Colonic mucosa (tissue), 4 donors: ENCODE measurements at places on chromosomes 6 and 20. TPM values are rescaled to one million over a fixed set of nuclear protein-coding genes. Genes with fewer than 3 reads are reported as not detected.

DNA sequence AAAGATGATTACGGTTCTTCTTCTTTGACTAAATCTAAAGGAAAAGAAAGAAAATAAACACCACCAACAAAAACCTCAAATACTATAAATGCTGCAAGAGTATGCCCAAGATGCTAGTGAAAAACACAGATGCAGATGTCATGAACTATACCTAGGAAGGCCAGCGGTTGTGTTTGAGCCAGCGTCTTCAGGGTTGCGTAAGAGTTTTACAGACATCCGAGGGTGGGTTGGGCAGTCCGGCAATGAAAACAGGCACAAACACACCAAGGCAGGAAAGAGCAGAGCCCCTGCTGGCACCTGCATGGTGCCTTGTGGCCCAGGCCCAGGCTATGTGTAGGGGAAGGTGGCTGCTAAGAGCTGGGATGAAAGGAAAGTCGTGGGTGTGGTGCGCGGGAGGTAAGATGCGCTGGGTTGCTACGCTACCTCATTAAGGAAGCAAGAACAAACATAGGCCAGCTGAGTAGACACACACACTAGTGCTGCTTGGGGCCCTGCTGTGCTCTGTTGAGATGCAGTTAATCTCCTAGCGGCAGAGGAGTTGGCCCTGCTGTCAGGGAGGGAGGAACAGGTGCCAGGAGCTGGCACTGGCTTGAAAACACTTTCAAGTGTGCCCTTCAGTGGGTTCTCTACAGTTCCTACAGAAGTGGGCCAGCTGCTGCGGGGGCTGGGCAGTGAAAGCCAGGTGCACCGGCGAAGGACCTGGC lies 170.2 kb upstream of the PLN start:
- no peaks in the 10 kb centered on the region for H3K27me3 ChIP-seq
- no peak overlapping the region for H3K27ac ChIP-seq
- DNase-seq, result no peak
- no peaks in the 10 kb centered on the region for H3K36me3 ChIP-seq
- H3K4me1 ChIP-seq, result no peaks in the 10 kb centered on the region

DNA sequence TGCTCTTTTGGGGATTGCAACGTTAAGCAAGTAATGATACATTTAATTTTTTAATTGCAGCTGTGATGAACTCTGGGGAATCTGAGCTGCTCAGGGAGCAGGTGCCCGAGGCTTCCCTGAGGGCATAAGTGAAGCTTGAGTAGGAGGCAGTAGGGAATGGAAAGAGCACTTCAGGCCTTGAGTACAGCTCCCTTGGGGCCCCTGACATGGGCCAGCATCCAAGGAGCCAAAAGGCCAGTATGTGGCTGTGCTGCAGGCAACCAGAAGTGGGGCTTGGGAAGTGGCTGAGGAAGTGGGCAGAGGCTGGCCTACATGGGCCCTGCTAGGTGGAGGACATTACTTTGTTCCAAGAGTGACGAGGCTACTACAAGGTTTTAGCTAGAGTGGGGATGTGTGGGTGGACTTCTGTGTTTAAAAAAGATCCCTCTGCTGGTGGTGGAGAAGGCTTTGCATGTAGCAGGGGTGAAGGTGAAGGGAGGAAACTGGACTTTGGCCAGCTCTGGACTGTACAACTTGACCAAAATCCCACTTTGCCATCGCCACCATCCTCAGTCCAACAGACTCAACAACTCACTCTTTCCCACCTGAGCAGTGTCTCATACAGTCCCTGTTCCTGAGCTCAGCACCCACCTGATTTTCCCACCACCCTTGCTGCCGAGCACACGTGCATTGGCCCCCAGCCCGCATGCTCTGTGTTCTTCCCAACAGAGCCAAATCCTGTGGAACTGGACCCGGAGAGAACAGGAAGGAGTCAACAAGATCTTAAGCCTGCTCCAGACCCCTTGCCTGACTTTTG lies 10.9 kb upstream of the ZNF831 start:
- no peak for DNase-seq
- H3K27me3 ChIP-seq, result no peaks in the 10 kb centered on the region
- no peaks in the 10 kb centered on the region for H3K36me3 ChIP-seq
- H3K27ac ChIP-seq, result no peak overlapping the region
- H3K4me3 ChIP-seq, result no peak overlapping the region
- H3K4me1 ChIP-seq, result no peaks in the 10 kb centered on the region

DNA sequence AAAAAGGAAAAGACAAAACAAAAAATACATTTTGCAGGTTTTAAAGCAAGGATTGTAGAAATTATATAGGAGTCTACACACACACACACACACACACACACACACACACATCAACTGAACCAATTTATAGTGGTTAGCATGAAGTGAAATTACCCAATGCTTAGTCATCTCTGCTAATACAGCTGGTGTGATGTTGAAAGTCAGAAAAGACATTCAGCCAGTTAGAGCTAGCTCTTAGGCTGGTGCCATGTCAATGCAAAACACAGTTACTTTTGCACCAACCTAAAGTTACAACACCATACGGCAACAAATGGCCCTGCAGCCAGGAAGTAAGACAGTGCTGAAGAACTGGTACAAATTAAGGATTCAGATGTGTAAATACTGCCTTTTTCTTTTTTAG lies 15.2 kb downstream of the FAM210B start:
- H3K4me1 ChIP-seq, result no peaks in the 10 kb centered on the region
- no peak for DNase-seq
- H3K27ac ChIP-seq, result no peak overlapping the region

DNA sequence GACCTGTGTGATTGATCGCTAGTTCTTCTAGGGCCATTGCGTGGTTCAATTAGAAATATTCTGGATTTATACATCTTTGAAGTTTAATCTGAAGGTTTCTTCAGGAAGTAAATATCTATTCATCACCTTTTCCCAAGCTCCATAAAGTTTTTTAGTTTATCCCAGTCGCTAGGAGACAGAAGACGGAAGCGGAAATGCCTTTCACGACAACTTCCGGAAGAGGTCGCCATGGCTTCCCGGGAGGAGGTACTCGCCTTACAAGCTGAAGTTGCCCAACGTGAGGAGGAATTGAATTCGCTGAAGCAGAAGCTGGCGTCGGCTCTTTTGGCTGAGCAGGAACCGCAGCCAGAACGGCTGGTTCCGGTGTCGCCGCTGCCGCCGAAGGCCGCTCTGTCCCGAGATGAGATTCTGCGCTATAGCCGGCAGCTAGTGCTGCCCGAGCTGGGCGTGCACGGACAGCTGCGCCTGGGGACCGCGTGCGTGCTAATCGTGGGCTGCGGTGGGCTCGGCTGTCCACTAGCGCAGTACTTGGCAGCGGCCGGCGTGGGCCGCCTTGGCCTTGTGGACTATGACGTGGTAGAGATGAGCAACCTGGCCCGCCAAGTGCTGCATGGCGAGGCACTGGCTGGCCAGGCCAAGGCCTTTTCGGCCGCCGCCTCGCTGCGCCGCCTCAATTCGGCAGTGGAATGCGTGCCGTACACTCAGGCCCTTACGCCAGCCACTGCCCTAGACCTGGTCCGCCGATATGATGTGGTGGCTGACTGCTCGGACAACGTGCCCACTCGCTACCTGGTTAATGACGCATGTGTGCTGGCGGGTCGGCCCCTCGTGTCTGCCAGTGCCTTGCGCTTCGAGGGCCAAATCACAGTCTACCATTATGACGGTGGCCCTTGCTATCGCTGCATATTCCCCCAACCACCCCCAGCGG lies at the start of gene MOCS3:
TSS of gene MOCS3 (plus strand) at position 204 of the 928 bp plus-strand sequence. CDS start at position 229, 25 bp downstream.
- peaks cover 15% of the 10 kb centered on the region for H3K4me1 ChIP-seq
- H3K36me3 ChIP-seq, result peaks cover 2% of the 10 kb centered on the region
- H3K27ac ChIP-seq, result peak within 1 kb of the TSS; percentile 63
- H3K4me3 ChIP-seq, result peak within 1 kb of the TSS; percentile 97
- no peaks in the 10 kb centered on the region for H3K27me3 ChIP-seq

The ERVFRD-1 gene
- 0.10 TPM for total RNA-seq

DNA sequence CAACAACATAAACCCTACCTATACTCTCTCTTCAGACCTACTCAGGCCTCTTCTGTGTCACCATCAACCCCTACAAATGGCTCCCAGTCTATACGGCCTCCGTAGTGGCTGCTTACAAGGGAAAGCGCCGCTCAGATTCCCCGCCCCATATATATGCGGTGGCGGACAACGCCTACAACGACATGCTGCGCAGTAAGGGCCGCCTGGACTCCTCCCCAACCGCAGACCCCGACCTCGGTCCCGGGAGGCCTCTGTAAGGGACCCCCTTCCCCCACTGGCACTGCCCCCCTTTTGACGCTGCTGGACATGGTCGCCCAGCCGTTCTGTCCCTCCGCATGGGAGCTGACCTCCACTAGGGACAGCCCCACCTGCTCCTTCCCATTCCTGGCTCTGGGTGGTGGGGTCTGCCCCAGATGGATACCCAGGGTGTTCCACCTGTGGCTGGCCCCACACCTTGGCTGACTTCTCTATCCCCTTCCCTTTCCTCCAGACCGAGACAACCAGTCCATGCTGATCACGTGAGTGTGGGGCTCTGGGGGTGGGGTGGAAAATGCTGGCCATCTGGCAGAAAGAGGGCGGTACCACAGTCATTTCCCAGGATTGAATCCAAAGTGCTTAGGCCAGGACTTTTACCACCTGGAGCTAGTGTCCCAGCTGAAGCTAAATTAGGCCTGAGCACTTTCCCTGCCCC lies 25.0 kb downstream of the MYH7B start:
- DNase-seq, result peak; percentile 67
- H3K27me3 ChIP-seq, result no peaks in the 10 kb centered on the region
- H3K36me3 ChIP-seq, result no peaks in the 10 kb centered on the region
- H3K4me3 ChIP-seq, result no peak overlapping the region
- H3K4me1 ChIP-seq, result peaks cover 11% of the 10 kb centered on the region

GRCh38 chr6:91716361-91716760 lies 1129.5 kb upstream of the MAP3K7 start:
- H3K27ac ChIP-seq, result no peak overlapping the region
- no peaks in the 10 kb centered on the region for H3K36me3 ChIP-seq
- H3K4me1 ChIP-seq, result no peaks in the 10 kb centered on the region
- no peaks in the 10 kb centered on the region for H3K27me3 ChIP-seq

- no peaks in the 10 kb centered on the region for H3K36me3 ChIP-seq
- H3K4me3 ChIP-seq, result no peak overlapping the region
- H3K27me3 ChIP-seq, result no peaks in the 10 kb centered on the region
- no peak overlapping the region for H3K27ac ChIP-seq
- H3K4me1 ChIP-seq, result no peaks in the 10 kb centered on the region
Measured at GRCh38 chr6:88704980-88705379, 258.4 kb downstream of the RNGTT start.

DNA sequence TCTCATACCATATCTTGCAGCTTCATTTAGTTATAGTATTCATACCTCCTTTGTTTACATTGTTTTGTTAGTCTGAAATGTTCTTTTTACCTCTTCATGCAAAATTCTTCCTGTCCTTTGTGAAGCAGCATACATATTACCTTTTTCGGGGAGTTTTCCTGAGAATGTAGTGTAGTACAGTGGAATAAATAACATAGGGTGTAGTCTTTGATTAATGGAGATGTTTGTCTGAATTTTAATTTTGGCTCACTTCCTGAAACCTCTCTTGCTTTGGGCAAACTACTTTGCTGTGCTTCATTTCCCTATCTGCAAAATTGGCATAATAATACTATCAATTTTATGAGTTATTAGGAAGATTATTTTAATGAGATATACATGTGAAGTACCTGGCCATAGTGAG lies 5.6 kb downstream of the MACROD2 start:
- no peaks in the 10 kb centered on the region for H3K36me3 ChIP-seq
- no peak for DNase-seq
- H3K4me1 ChIP-seq, result no peaks in the 10 kb centered on the region
- H3K27ac ChIP-seq, result no peak overlapping the region

DNA sequence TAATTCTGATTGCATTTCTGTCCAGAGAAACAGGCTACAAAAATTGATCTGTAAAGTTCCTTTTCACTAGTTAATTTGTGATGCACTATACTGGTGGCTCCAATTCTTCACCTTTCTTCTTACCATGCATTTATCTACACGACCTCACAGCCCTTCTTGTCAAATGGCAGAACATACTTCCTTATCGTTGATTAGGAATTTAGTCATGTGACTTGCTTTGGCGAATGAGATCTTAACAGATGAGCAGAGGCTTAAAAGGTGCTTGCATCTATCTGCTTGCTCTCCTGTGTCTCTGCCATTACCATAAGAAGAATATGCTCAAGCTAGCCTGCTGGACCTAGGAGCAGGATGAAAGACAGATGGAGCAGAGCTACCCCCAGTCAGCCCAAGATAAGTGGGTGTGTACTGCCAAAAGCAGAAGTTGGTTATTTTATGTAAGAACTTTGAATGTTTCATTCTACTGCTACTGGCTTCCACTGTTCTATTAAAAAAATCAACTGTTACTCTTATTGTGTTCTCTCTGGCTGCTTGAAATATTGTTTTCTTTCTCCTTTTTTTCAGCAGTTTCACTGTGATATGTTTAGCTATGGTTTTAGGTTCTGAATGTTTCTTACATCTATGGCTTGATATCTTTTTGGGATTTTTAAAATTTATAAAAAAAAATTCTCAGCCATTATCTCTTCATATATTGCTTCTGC lies 40.2 kb upstream of the RBM24 start:
- no peak for DNase-seq
- H3K27me3 ChIP-seq, result no peaks in the 10 kb centered on the region
- H3K4me1 ChIP-seq, result no peaks in the 10 kb centered on the region
- no peaks in the 10 kb centered on the region for H3K36me3 ChIP-seq

DNA sequence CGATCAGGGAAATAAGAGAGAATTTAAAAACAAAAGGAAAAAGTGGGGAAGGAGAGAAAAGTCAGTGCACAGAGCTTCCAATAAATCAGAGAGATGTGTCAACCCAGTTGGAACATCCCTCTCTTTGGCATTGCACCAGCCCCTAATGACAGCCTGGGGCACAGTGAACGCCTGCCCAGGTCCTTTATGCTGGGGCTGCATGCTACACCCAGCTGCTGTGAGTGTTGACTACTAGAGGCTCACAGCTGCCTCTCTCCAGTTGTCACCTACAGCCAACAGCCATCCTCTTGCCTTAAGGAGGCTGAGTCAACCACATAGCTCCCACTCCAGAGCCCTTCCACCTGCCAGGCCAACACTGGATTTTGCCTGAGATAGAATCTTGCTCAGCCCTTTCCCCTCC lies 19.0 kb downstream of the OR2H2 start:
- H3K4me3 ChIP-seq, result no peak overlapping the region
- no peaks in the 10 kb centered on the region for H3K27me3 ChIP-seq
- no peak for DNase-seq
- H3K4me1 ChIP-seq, result no peaks in the 10 kb centered on the region
- H3K36me3 ChIP-seq, result no peaks in the 10 kb centered on the region
- H3K27ac ChIP-seq, result no peak overlapping the region

- no peaks in the 10 kb centered on the region for H3K4me1 ChIP-seq
- no peak for DNase-seq
- peak overlapping the region; percentile 68 for H3K4me3 ChIP-seq
- no peaks in the 10 kb centered on the region for H3K27me3 ChIP-seq
- H3K27ac ChIP-seq, result no peak overlapping the region
- H3K36me3 ChIP-seq, result no peaks in the 10 kb centered on the region
Measured at GRCh38 chr6:31498748-31499147, 803 bp downstream of the MICB start.

The BPHL gene
- 13.4 TPM for total RNA-seq

The CST1 gene
- not detected for total RNA-seq

DNA sequence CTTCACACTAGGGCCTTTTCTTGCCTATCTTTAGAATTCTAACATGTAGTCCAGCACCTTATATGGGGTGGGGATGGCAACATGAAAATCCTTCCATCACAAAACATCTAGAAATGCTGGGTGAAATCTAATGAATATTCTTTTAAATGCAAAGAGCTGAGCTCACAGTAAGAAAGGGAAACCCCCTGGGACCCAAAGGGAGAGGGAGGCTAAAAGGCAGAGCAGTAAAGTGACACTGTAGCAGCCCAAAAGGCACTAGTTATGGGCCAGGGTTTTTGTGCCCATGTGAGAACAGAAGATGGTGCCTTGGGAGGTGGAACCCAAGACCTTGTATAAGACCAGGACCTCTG lies 66.7 kb downstream of the TRAM2 start:
- no peak for DNase-seq
- no peaks in the 10 kb centered on the region for H3K27me3 ChIP-seq
- H3K4me1 ChIP-seq, result no peaks in the 10 kb centered on the region
